ENCODE measurements at places on chromosomes 2 and 18.

- no peak for DNase-seq
These were observed 41.1 kb downstream of the LIMS1 start for GRCh38 chr2:108575132-108575966.

GRCh38 chr2:236932831-236933361 lies 152.8 kb upstream of the COPS8 start:
- DNase-seq, result no peak

DNA sequence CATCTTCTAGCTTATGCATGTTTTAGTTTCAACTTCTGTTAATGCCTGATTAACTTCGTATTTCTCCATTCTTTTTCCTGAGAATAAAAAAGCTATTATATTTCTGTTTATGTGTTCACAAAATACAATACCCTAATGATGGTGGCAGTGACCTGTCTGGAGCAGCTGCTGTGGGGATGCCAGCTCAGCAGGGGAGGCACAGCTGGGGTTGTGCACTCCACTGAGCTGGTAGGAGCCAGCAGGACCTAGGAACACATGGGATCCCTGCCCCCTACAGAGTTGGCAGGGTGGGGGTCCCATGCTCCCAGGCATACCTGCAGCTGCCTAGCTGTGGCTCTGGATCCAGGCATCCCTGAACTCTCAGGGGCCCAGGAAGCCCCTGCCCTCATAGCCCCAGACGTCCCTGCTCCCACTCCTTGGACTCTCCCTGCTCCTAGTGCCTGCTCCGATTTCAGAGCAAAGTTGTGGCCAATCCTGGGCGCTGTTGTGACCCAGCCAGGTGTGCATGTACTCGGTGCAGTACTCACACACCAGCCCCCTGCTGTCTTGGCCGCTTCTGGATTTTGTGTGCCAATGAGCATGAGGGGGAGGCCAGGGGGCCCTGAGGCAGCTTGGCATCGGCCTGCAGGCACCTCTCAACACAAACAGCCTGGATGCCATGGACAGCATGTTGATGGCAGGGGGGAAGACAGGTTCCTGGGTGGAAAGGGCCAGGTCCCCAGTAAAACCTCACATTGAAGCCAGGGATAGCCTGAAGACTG lies 546.0 kb downstream of the ZNF804A start:
- DNase-seq, result no peak

GRCh38 chr2:29322011-29322410 lies 206.8 kb downstream of the CLIP4 start:
- no peak for DNase-seq

DNA sequence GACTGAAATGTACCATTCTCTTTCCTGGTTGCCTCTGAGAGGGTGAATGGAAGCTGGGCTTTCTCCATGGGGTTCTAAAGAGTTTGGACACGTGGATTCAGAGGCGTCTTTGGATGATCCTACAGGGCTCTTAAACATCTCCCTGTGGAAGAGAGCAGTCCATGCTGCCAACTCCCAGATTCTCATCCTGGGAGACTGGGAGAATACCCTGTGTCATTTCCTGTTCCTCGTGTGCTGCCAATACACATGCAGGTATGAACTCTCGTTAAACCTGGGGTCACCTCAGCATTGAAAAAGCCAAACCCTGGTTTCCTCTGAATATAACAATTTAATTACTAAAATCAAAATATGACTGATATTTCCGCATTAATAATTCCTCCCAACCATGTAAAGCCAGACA lies 73.3 kb upstream of the NT5C1B start:
- DNase-seq, result no peak

DNA sequence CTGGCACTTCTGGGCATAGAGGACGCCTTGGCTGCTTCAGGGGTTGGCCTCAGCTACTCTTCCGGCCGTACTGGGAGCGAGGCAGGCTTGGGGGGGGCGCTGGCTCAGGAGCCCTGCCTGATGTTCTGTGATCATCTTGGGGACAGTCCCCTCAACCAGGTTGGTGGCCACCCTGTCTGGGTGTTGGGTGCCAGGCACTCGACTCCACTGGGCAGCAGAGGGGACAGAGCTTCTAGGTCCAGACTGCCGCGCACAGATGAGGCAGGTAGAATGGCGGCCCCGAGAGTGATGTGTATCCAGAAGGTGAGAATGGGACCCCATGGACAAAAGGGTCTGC lies 84.9 kb downstream of the ASB1 start:
- DNase-seq, result no peak

DNA sequence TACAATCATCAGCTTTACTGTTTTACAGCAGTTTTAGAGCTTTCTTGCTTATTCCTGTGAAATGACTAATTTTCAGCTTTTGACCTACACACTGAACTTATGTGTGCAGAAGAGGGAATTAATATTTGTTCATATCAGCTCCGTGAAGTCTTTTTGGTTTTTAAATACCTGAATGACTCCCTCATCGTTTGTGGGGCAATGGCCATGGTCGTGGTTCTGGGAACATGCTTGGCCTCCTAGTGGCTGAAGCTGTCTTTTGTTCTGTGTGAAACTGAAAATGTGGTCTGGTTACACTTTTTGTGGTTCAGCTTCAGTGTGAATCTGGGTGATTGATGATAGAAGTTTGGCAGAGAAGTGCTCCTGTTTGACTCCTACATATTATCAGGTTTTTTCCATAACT lies 408.1 kb downstream of the THSD7B start:
- DNase-seq, result no peak

DNA sequence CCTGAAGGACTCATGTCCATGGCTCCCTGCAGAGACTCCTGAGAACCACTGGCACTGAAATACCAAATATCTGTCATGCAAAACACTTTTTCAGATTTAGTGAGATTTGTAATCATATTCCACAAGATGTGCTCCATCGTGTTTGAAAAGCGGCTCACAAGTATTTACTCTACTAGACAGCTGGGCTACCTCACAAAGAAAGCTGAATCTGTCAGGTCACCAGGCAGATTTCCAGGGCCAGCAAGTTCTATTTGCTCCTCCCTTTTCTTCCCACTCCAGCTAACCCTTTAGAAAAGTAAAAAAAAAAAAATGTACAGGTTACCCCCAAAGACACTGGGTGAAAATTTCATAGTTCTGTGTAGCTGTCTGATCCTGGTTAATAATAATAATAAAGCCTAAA lies 22.9 kb downstream of the WIPF1 start:
- DNase-seq, result no peak

- no peak for DNase-seq
These were observed 513.8 kb downstream of the RNF144A start for GRCh38 chr2:7430869-7431641.

- no peak for DNase-seq
These were observed 260.5 kb downstream of the TNS1 start for GRCh38 chr2:217742276-217742675.

GRCh38 chr2:174846941-174847938 lies 83.0 kb upstream of the CHRNA1 start:
- no peak for DNase-seq

- DNase-seq, result no peak
These were observed 164.6 kb downstream of the TMEM247 start for GRCh38 chr2:46643951-46644350.

DNA sequence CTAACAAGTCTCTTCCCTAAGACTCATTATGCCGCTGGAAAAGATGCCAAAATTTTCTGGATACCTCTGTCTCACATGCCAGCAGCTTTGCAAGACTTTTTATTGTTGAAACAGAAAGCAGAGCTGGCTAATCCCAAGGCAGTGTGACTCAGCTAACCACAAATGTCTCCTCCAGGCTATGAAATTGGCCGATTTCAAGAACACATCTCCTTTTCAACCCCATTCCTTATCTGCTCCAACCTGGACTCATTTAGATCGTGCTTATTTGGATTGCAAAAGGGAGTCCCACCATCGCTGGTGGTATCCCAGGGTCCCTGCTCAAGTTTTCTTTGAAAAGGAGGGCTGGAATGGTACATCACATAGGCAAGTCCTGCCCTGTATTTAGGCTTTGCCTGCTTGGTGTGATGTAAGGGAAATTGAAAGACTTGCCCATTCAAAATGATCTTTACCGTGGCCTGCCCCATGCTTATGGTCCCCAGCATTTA lies 26.3 kb downstream of the DHRS9 start:
- DNase-seq, result no peak
